COLO829 (cell line): ENCODE measurements at places on chromosomes 1 and 21.

- no peak for DNase-seq
Measured at GRCh38 chr1:181809991-181810545, 251.4 kb downstream of the ZNF648 start.

DNA sequence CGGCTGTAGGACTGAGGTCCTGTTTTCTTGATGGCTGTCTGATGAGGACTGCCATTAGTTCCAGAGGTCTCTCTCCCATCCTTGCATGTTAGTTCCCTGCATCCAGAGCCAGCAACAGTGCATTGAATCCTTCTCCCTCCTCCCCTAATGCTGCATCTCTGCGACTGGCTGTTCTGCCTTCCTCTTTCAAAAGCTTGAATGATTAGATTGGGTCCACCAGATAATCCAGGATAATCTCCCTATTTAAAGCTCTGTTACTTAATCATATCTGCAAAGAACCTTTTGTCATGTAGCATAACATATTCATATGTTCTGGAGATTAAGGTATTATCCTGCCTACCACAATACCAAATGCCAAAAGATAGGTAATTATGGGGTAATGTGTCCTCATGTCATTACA, 377.5 kb downstream of the GPATCH2 start:
- no peak for DNase-seq

DNA sequence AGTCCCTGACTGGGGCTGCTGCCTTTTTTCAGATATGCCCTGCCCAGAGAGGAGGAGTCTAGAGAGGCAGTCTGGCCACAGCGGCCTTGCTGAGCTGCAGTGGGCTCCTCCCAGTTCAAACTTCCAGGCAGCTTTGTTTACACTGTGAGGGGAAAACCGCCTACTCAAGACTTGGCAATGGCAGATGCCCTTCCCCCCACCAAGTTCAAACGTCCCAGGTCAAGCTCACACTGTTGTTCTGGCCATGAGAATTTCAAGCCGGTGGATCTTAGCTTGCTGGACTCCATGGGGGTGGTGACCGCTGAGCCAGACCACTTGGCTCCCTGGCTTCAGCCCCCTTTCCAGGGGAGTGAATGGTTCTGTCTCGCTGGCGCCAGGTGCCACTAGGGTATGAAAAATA, 18.3 kb upstream of the C1orf53 start:
- DNase-seq, result no peak

DNA sequence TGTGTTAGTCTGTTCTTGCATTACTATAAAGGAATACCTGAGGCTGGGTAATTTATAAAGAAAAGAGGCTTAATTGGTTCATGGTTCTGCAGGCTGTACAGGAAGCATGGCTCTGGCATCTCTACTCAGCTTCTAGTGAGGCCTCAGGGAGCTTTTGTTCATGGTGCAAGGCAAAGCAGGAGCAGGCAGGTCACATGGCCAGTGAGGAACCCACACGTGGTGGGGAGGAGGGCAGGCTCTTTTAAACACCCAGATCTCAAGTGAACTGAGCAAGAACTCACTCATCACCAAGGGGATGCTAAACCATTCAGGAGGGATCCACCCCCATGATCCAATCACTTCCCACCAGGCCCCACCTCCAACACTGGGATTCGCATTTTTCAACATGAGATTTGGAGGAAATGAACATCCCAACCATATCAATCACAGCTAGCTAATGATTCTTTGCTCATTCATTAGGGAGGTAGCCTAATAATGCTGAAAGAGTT, 51.4 kb upstream of the RAP1A start:
- no peak for DNase-seq

DNA sequence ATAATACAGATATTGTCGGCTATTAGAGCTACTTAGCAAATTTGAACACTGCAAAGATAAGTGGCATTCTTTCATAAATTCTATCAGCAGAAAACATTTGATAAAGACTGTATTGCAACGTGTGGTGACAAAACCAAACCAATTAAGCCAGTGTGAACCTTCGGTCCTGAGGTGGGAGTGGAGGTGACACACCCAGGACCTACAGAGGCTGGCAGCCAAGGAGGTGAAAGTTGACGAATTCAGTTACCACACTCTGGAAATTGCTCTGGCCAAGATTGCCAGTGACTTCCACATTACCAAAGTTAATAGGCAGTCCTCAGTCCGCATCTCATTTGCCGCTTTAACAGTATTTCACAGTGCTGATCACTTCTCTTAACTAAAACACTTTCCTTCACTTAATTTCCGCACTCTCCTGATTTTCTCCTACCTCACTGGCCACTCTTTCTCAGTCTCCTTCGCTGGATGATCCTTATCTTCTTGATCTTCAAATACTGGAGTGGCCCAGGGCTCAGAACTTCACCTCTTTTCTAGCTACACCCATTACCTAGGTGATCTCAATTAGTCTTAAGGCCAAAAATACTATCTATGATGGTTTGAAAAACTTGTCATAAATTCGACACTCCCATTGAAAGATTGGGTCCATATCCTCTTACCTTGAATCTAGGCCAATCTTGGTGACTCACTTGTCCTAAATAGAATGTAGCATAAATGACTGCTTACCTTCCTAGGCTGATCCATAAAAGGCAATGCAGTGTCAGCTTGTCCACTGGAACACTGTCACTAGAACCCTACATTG, 5.1 kb upstream of the CDC42BPA start:
- no peak for DNase-seq

- DNase-seq, result no peak
Measured at GRCh38 chr1:185421485-185422107, 104.6 kb upstream of the IVNS1ABP start.

- DNase-seq, result peak; percentile 62
Measured at GRCh38 chr1:202189001-202189790, 4.4 kb upstream of the LGR6 start.
